ENCODE measurements at places on chromosomes 11 and 22.
A peak's percentile ranks its signal among the peaks of the same experiment; 100 is the strongest.

DNA sequence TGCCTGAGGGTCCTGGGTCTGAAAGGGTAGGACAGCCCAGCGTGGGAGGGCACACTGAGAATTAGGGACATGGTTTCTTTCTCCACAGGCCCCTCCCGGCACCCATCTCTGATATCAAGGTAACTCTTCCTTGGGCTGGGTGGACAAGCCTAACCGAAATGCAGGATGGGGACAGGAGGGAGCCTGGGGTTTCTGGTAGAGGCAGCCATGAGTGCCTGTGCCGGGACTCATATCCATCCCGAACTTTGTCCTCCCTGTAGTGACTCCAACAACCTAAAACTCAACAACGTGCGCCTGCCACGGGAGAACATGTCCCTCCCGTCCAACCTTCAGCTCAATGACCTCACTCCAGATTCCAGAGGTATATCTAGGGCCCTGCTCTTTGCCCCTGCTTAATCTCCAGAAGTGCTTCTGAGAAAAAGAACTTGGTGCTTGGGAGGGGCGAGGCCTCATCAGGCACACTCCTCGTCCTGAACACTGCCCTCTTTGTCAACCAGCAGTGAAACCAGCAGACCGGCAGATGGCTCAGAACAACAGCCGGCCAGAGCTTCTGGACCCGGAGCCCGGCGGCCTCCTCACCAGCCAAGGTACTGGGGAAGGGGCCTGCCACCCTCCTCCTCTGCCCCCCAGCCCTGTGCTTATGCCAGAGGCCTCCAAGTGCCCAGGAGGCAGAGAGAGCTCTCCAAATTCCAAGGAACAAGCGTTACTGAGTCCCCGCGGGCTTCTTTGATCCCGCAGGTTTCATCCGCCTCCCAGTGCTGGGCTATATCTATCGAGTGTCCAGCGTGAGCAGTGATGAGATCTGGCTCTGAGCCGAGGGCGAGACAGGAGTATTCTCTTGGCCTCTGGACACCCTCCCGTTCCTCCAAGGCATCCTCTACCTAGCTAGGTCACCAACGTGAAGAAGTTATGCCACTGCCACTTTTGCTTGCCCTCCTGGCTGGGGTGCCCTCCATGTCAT is 3.1 kb downstream of the TMEM25 start:
- DNase-seq, result no peak

DNA sequence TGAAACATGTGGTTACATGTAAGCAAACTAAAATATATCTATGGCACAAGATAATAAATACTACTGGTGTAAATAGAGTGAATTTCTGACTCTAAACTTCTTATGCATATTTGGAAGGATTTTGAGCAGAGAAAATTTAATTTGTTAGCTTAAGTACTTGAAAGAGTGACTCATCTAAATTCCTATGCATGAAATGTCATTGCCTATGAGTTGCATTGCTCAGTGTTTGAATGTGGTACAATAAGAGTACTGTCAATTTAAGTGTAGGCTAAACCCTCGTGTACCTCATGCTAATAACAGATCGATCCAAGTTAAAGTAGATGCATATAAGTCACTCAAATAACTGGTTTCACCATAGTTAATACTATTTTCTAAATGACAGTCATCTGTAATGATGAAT is 5.3 kb upstream of the CARD18 start:
- no peak for DNase-seq

- DNase-seq, result no peak
Observed at GRCh38 chr11:105033781-105034180, 1.2 kb downstream of the CASP1 start.

GRCh38 chr11:69204941-69205742 is 49.4 kb downstream of the SMIM38 start:
- DNase-seq, result no peak

- no peak for DNase-seq
Observed at GRCh38 chr11:76119032-76119431, 87.3 kb downstream of the WNT11 start.

DNA sequence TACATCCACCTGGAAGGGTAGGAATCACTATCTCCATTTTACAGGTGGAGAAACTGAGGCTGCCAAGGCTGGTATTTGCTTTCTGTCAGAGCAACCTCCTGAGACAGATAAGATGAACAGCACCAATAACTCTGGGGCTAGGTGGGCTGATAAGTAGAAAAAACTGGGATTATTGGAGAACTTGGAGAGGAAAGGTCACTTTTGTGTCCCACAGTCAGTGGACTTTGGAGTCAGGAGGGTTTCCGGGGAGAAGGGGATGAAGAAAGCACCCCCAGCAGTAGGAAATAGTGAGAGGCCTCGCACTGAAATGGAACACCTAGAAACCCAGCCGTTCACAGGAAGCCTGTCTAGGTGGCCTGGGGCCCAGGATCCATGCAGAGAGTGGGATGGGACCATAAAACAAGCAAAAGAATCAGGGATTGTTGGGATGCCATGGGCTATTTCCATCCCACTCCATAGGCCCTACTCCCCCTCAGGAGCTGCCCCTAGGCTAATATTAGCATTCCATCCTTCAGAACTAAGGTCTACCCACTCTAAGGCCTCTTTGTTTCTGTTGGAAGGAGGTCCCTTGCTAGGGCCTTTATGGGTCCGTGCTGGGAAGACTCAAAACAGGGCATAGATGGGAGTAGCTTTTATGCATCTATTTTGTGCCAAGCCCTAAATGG is 31.0 kb upstream of the FCHSD2 start:
- no peak for DNase-seq

DNA sequence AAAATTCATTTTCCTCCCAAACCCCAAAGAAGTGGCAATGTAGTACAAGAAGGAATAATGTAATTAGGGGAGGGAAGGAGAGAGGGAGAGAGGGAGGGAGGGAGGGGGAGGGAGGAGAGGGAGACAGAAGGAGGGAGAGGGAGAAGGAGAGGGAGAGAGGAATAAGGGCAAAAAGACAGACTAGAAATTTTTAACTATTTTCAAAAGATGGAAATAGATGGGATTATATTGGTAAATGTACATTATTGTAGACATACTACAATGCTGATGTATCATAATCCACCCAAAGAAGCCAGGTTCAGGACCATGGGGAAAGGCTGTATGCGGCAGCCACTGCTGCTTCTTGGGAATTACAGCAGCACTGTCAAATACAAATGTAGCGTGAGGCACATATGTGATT is 74.3 kb downstream of the GAB2 start:
- DNase-seq, result no peak

- no peak for DNase-seq
Observed at GRCh38 chr22:42368379-42369249, 63.6 kb downstream of the NFAM1 start.

GRCh38 chr11:123576501-123576900 is 77.9 kb downstream of the SCN3B start:
- no peak for DNase-seq

DNA sequence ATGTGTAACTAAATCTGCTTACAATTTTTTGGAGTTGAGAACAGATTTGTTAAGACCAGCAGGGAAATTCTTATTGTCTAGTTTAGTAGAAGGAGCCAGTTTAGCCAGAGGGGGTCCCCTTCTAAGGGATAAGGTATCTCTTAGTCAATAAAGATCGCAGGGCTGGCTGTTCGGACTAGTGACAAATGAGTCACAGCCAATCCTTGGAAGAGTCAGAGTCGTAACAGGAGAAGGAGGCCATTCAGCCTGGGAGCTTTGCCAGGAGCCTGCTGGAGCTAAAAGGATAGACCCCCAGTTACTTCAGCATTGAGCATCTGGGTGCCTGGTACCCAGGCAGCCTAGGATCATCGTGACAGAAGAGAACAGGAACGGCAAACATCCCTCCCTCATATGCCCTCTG is 191.6 kb upstream of the ARHGAP20 start:
- DNase-seq, result no peak

DNA sequence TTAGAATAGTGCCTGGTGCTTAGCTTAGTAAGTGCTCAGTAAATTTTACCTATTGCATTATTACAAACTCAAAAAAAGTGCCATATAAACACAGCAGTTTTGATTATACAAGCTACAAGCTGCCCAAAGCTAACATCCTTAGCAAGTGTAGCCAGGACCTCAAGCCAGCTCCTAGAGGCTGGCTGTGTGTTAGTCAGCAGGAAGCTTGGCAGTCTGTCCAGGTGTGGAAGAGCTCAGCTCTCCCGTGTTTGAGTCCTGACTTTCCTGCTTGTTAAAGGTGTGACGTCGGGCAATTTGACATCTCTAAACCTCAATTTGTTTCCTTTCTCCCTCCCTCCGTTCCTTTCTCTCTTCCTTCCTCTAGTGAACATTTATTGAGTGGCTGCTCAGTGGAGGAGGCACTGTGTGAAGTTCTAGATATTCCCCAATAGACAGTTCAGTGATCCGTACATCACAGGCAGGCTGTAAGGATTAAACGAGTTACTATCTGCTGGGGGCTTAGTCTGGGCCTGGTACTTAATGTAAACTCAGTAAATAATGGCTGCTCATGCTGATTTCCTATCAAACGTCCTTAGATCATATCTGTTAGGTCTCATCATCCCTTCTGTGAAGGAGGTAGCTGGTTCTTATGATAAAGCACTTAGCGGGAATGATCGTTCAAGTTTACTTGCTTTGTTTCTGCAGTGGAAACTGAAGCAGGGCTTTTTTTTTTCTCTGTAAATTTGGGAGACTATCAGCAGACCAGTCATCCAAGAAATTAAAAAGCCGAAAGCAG is 68.7 kb downstream of the PRR5L start:
- no peak for DNase-seq

DNA sequence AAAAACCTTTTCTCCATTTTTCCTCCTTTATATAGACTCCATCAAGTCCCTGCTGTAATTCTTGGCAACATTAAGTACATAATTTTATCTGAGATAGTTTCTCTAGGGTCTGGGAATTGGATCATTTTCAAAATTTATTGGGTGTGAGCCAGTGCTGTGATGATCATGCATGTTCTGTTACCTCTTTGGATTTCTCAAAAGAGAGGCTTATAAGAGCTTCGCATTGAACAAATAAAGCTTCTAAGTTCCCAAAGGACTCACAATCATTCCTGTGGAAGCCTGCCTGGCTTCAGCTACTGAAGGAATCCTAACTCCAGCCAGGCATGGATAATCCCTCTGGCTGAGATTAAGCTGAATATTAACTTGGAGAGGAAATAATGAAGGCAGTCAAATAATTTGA is 208.5 kb downstream of the RAB38 start:
- DNase-seq, result no peak

- DNase-seq, result peak; percentile 57
Observed at GRCh38 chr11:1458340-1459218, 28.0 kb downstream of the MOB2 start.

- no peak for DNase-seq
Observed at GRCh38 chr11:78656984-78657383, 82.3 kb upstream of the NARS2 start.

DNA sequence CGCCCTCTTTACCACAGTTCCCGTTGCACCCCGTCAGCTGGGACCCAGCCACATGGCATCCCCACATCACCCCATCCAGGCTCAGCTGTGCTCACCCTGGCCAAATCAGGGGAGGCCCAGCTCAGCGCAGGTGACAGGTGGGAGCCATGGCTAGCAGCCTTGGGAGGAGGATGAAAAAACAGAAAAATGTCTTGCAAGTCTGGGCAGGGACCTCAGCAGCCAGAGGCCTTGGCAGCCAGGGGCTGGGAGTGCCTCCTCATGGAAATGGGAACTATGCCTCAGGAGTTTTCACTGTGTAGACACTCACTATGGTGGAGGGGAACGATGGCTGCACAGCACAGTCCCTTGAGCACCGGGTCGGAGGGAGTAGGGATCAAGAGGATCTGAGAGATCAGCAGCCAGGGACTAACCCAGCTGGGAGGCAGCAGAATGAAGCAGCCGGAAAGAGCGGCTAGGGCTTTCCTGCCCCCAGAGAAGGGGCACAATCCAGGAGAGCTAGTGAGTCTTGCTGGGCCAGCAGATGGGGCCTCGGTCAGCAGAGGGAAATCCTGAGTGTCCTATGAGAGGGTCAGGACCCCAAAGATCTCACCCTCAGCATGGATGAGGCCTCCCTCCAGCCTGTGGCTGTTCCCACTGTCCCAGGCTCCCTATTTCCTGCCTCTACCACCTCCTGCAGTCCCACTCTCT is 6.2 kb upstream of the FTH1 start:
- no peak for DNase-seq

GRCh38 chr11:120869097-120869496 is 154.8 kb upstream of the TBCEL start:
- no peak for DNase-seq

GRCh38 chr11:128193615-128194014 is 393.7 kb downstream of the ETS1 start:
- no peak for DNase-seq

DNA sequence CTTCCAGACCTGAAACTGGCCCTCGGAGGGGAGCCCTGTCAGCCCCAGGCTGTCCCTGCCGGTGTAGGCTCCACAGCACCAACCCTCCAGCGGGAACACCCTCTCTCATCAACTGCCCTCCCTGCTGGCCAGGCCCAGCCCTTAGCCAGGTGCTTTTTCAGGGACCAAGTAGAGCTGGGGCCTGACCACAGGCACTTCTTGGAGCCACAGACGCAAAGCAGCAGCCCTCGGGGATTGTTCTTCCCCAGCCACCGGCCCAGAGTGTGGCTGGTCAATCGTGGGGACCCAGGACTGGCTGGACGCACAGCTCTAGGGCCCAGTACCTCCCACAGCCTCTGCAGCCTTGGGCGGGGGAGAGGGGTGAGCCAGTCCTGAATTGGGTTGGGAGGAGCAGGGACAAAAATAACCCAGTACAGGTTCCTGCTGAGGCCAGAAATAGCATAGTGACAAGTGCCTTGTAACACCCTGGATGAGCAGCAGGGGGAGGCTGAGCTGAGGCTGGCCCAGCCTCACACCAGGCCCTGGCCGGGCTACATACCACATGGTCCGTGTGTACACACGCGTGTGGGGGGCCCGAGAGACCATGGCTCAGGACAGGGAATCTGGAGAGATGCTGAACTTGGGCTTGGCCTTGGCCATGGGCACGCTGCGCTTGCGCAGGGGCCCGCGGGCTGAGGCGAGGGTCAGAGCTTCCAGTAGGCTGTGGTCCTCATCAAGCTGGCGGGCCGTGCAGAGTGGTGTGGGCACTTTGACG is 2.0 kb downstream of the KCNJ11 start:
- peak; percentile 82 for DNase-seq

- DNase-seq, result no peak
Observed at GRCh38 chr11:47443028-47443700, 5.8 kb downstream of the RAPSN start.

GRCh38 chr11:18780896-18781295 is 10.7 kb downstream of the PTPN5 start:
- no peak for DNase-seq

DNA sequence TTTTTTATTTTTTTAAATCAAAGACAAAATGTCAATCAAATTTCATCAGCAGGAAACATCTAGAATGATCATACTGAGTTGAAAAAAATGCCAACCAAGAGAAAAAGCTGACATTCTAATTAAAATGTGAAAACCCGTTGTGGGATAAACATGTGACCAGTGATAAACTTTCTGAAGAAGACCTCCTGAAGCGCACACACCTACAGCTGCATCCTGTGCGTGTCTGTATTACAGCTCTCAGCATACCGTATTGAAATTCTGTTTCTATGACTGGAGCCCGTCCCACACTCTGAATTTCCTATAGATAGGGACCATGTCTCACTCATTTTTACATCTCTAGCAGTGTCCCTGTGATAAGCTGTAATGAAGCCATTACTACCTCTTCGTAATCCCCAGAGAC is 12.2 kb upstream of the NUP50 start:
- no peak for DNase-seq
